Caco-2 (cell line): ENCODE measurements at places on chromosomes 12 and 14. TPM values are rescaled to one million over a fixed set of nuclear protein-coding genes. Genes with fewer than 3 reads are reported as not detected.

Gene LGR5
- total RNA-seq, result 28.0 and 28.4 TPM in 2 replicates

Gene KCTD10
- total RNA-seq, result 40.2 and 41.5 TPM in 2 replicates

- no peaks in the 10 kb centered on the region for H3K36me3 ChIP-seq
- no peak overlapping the region for H3K4me3 ChIP-seq
- DNase-seq, result no peak
- H3K27ac ChIP-seq, result no peak overlapping the region
- H3K27me3 ChIP-seq, result no peaks in the 10 kb centered on the region
- peaks cover 12% of the 10 kb centered on the region for H3K4me1 ChIP-seq
Measured at GRCh38 chr12:52091869-52092268, 12.4 kb downstream of the SMIM41 start.

DNA sequence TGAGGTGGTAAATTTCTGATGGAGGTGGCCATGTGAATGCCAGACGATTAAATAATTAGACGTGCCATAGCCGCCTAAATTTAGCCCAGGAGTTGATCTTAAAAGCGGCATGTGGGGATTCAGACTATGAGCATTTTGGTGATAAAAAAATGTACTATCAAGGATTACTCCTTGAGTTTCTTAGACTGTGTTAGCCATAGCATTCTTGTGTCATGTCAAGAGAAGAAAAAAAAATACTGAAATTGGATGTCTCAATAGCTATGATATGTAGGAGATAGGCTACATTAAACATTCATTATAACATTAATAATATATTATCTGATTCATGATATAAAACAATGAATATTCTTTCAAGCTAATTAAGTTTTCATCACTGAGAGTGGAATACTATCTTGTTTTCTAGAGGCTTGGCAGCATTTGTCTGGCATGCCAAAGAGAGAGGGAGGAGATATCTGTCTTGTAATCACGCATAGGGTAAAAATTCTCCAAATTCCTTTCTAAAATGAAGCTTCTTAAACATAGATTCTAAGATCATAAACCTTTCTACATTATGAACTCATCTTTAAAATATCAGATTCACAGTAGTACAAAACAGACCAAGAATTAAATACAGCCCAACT, 727.0 kb downstream of the C12orf50 start:
- H3K27me3 ChIP-seq, result no peaks in the 10 kb centered on the region
- H3K4me1 ChIP-seq, result no peaks in the 10 kb centered on the region
- no peak for DNase-seq
- no peaks in the 10 kb centered on the region for H3K36me3 ChIP-seq
- H3K27ac ChIP-seq, result no peak overlapping the region

Gene KLHDC2
- 76.5 and 89.4 TPM in 2 replicates for total RNA-seq

DNA sequence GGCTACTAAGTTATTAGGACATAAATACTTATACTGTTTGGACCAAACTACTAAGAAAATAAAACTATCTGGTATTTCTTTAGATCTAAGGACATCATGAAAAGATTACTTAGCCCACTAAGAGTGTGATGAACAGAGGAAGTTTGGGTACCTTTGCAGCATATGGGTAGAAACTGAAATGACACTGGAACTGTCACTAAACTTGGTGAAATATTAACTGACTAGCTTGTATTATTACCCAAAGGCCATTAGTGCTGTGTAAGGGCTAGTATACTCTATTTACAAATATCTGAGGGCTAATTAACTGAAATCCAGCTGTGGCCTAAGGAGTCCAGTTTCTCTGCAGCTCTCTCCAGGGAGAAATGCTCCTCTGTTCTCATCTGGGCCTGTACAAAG, 45.5 kb downstream of the PAWR start:
- no peaks in the 10 kb centered on the region for H3K27me3 ChIP-seq
- no peak overlapping the region for H3K27ac ChIP-seq
- no peak for DNase-seq
- H3K4me3 ChIP-seq, result no peak overlapping the region
- no peaks in the 10 kb centered on the region for H3K36me3 ChIP-seq

DNA sequence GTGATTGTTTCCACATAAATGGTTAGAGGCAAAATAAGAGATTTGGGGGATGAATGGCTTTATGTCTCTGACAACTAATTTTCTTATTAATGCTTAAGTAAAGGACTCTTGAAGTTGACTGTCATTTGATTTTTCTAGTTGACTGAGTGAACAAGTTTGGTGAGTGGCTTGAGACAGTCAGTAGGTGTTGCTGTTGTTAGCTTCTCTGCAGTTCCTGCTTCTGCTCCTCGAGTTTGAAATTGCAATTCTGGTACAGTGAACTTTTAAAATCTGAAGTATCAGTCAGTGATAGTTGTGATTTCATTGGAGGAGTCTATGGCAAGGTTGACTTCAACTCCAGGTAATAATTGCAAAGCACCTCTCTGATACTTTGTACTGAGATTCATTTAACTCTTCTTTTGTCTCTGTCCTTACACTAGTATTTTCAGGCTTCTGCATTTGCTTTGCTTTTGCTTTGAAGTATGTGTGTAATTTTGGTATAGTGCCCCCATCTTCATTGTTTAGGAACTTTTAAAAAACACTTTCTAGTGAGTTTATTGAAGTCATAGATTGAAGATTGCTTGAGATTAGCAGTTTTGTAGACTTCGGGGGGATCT, 415.5 kb downstream of the PCNX1 start:
- H3K4me1 ChIP-seq, result peaks cover 16% of the 10 kb centered on the region; the same call in 1 of the 2 replicates
- no peaks in the 10 kb centered on the region for H3K27me3 ChIP-seq
- H3K27ac ChIP-seq, result no peak overlapping the region
- H3K4me3 ChIP-seq, result peak overlapping the region; percentile 94
- H3K36me3 ChIP-seq, result no peaks in the 10 kb centered on the region
- peak; percentile 36 for DNase-seq

DNA sequence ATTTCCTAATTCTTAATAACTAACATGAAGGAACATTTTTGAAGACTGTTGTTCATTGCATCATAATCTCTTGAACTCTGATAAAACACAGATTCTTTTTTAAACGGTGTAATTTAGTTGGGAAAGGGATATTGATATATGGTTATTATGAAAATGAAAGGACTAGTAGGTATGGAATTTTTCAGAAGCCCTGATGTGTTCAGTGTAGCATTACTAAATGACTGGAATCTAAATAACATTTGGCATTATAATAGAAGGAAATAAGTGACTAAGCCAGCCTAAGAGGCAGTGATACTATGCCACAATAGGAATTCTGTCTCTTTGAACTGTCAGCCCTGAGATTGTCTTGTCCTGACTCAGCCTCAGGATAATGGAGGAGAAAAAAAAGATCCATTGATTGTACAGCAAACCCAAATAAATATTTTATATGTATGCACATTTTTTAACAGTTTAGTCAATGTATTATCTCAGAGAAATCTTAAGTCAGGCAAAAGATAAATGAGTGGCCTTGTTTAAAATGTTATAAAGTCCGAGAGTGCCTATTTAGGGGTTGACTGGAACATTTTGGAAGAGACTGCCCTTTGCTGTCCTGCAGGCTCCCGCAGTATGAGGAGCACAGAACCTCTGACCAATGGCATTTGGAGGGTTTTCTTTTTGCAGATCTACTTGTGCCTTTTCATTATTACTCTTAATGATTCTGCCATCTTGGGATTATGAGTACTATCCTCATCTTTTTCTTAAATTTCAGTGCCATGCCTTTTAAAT, 271.2 kb downstream of the EGLN3 start:
- H3K36me3 ChIP-seq, result no peaks in the 10 kb centered on the region
- no peaks in the 10 kb centered on the region for H3K27me3 ChIP-seq
- no peak overlapping the region for H3K4me3 ChIP-seq
- H3K27ac ChIP-seq, result no peak overlapping the region
- no peaks in the 10 kb centered on the region for H3K4me1 ChIP-seq

- H3K4me1 ChIP-seq, result peaks cover 61% of the 10 kb centered on the region
- no peak overlapping the region for H3K4me3 ChIP-seq
- peak; percentile 96 for DNase-seq
- no peaks in the 10 kb centered on the region for H3K36me3 ChIP-seq
- peak overlapping the region; percentile 94 for H3K27ac ChIP-seq
Measured at GRCh38 chr12:12403264-12404248, 46.7 kb downstream of the BORCS5 start.

Gene RFLNA
- total RNA-seq, result 15.4 and 21.1 TPM in 2 replicates

DNA sequence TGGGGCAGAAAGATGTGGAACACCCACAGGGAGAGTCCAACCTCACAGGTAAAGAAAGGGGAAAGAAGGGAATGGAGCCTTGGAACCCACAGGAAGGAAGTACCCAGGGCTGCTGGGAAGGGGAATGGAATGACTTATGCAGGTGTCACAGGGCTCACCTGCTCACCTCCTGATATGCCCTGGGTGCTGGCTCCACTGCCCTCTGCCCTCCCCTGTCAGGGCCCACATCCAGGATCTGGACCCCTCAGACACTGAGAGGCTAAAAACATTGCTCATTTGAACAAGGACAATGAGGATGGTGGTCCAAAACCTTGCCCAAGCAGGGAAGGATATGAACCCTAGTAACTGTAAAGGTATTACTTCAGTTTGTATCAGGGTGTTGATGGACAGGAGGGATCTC, 19.3 kb downstream of the ZBTB39 start:
- H3K36me3 ChIP-seq, result no peaks in the 10 kb centered on the region
- H3K4me1 ChIP-seq, result peaks cover 15% of the 10 kb centered on the region
- H3K27me3 ChIP-seq, result no peaks in the 10 kb centered on the region
- no peak overlapping the region for H3K4me3 ChIP-seq
- no peak overlapping the region for H3K27ac ChIP-seq

DNA sequence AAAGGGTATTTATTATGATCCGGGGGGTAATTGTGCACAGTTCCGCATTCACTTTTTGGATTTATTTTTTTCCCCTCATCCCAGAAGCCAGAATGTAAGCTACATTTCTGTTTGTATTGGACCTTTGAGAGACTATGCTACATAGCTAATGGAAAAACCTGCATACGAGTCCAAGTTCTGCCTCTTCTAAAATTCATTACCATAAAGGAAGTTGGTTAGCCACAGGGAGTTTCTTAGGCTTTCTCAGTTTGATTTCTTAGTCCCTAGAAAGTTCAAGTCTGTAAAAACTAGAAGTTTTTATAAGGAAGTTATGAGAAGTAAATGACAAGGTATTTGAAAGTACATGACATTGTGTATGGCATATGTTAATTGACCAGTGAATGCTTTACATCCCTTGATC, 138.7 kb downstream of the PDE3A start:
- H3K4me3 ChIP-seq, result no peak overlapping the region
- no peaks in the 10 kb centered on the region for H3K27me3 ChIP-seq
- no peak overlapping the region for H3K27ac ChIP-seq
- no peaks in the 10 kb centered on the region for H3K36me3 ChIP-seq
- no peak for DNase-seq
- no peaks in the 10 kb centered on the region for H3K4me1 ChIP-seq

Gene GPR135
- 0.52 and 0.77 TPM in 2 replicates for total RNA-seq

DNA sequence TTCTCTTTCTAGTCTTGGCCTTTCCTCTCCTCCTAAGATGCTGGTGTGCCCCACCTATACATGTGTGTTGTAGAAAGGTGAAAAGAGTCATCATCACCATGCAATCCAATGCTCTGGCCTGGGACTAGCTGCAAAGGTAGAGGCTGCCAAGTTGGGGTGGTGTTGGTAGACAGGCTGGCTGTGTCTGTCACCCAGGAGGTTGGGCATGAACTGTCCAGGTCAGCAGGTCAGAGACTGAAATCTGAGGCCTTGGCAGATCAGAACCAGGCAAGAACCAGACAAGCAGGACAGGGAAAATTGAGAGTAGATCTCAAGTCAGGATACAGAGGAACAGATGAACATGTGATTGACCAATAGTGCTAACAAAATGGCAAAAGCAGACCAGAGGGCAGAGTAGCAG, 26.2 kb downstream of the L2HGDH start:
- no peak for DNase-seq
- no peak overlapping the region for H3K4me3 ChIP-seq
- no peak overlapping the region for H3K27ac ChIP-seq
- no peaks in the 10 kb centered on the region for H3K4me1 ChIP-seq
- H3K27me3 ChIP-seq, result no peaks in the 10 kb centered on the region
- no peaks in the 10 kb centered on the region for H3K36me3 ChIP-seq

DNA sequence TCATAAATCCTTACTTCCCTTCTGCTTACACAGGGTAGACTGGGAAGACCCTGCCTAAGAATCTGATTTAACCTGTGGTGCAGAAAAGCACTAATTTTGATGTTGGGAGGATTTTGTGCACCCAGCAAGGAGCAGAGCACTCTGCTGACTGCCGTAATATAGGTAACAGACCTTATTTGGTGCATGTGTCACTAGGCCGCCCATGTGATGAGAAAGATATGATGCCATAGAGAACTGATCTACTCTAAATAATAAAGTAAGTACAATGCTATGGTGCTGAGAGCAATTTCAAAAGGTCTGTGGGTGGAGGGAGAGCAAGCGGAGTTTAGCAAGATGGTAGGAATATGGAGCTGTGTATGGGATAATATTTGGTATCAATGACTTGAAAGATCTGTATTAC, 1663.6 kb upstream of the SEL1L start:
- no peaks in the 10 kb centered on the region for H3K4me1 ChIP-seq
- H3K36me3 ChIP-seq, result no peaks in the 10 kb centered on the region

DNA sequence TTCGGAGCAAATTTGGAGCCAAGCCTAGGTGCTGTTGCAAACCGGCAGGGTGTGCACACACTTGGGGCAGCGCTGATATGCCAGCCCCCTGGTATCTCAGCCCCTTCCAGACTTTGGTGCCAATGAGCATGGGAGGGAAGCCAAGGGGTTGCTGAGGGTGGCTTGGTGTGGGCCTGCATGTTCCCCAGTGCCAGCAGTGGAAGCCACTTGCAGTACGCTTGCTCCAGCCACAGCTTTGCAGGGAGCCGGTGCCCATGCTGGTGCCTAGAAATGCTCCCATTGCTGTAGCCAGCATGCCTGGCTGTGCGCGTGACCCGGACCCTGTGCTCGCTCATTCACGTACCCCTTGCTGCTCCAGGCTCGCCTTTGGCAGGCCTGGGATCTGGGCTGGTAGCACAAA, 67.1 kb upstream of the DNM1L start:
- H3K36me3 ChIP-seq, result peaks cover 6% of the 10 kb centered on the region
- H3K4me1 ChIP-seq, result no peaks in the 10 kb centered on the region; the same call in 1 of the 2 replicates
- no peak overlapping the region for H3K27ac ChIP-seq

DNA sequence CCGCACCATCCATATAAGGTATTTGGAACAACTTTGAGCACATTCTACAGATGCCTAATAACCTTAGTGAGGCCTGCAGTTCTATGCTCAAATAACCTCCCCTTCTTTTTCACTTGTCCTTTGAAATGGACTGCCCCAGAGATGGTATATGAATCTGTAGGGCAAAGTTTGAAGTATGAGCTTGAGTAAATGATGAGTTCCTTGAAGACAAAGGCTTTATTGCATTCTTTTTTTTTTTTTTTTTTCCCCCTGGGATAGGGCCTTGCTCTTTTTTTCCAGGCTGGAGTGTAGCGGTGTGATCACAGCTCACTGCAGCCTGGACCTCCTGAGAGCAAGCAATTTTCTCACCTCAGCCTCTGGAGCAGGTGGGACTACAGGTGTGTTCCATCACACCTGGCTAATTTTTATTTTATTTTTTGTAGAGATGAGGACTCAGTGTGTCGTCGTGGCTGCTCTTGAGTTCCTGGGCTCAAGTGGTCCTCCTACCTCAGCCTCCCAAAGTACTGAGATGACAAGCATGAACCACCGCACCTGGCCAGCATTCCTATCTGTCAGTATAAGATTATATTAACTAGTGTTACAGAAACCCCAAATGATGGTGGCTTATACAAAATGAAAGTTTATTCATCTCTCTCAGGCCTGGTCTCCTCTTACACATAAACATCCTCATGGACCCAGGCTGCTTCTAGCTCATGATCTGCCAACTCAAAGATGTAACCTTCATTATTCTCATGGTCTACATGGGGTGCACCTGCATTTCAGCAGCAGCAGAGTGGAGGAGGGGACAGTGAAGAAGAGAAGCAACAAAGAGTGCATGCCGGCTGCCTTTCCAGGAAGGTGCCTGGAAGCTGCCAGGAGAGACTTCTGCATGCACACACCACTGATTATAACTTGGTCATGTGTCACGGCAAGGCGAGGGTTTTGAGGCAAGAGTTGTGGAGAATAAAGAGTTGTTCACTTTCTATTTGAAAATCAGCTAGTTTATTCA, 101.4 kb downstream of the DUSP16 start:
- peaks cover 6% of the 10 kb centered on the region; the same call in 1 of the 2 replicates for H3K4me1 ChIP-seq
- no peaks in the 10 kb centered on the region for H3K27me3 ChIP-seq
- no peak overlapping the region for H3K27ac ChIP-seq
- no peak for DNase-seq

Gene PLA2G1B
- not detected in 2 replicates for total RNA-seq

Gene ASCL4
- total RNA-seq, result not detected in 2 replicates
